T1000 (cell line): ENCODE measurements at places on chromosomes 12 and 14.

DNA sequence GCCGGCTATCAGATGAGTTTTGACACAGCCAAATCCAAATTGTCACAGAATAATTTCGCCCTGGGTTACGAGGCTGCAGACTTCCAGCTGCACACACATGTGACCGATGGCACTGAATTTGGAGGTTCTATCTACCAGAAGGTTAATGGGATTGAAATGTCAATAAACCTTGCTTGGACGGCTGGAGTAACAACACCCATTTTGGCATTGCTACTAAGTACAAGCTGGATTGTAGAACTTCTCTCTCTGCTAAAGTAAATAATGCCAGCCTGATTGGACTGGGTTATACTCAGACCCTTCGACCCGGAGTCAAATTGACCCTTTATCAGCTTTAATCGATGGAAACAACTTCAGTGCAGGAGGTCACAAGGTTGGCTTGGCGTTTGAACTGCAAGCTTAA is 100.2 kb upstream of the EVL start:
- no peak for DNase-seq

DNA sequence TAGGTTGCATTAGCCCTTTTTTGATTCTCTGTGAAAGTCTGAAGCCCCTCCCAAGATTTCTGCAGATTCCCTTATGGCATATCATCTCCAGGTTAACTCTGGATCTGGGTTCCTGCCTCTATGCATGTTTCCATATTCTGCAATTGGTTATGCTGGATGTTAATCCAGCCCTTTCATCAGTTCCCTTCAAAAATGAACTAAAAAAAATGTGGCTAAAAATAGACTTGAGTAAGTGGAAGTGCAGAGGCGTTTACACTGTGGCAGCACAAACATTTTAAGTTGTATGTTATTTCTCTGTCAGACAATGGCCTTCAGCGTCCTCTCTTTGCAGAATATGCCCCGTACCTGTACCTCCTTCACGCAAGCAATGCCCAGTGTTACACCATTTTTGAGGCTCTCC is 11.4 kb downstream of the MGST1 start:
- no peak for DNase-seq

DNA sequence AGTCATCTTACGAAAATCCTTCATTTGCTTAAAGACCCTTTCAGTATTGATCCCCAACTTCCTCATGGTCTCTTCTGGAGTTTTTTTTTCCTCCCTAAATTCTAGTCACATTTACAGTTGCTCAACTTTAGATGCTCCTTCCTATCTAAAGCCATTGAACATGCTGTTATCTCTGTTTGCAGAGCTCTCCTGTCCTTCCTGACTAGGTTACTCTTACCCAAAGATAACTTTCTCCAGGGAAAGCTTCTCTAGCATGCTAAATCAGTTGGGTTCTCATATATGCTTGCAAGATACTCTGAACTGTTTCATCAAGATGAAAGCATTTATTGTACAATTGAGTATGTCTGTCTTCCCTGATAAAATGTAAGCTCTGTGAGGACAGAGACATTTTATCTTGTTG is 1.8 kb upstream of the RAB21 start:
- DNase-seq, result no peak

GRCh38 chr12:117582135-117582784 is 220.8 kb upstream of the NOS1 start:
- no peak for DNase-seq

DNA sequence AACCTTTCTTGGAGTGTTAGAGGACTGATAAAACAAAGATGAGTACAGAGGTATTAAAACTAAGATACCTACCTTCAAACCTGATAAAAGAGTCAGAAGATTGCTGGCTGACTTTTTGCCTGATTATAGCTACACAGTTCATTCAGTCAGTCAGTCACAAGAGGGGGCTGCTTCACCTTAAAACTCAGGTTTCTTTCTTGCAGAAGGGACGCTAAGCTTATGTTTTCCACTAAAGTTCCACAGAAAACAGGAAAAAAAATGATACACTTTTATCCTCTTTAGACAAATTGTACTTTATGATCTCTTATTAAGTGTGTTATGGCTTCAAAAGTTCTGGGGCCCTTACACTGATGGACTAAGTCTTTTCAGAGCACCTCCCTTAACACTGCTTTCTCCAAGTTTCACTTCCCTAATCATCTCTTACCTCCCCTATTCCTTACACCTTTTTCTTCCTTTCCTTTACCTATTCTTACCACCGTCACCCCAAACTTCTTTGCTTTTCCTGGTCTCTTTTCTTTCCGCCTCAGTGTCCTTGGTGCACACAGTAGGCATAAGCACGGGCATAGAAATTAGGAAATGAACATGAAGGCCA is 448.7 kb upstream of the OR4E1 start:
- no peak for DNase-seq

GRCh38 chr12:83186419-83186818 is 499.7 kb downstream of the TMTC2 start:
- DNase-seq, result no peak

DNA sequence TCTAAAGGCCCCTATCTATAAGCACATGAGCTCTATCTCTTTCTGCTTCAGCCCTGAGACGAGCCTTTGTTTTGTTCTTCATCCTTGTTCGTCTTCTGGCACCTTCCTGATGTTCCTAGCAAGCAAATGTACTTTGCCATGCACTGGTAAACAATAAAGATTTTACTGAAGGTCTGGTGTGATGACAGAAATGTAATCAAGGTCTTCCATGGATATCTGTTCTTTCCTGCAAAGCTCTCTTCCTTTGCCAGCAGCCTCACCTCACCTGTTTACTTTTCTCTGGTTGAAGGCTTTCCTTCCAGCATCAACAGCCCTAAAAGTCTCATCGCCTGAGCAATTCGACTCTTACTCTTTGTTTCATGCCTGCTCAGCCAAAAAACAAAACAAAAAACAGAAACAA is 330.3 kb downstream of the PCNX1 start:
- no peak for DNase-seq

GRCh38 chr12:94717108-94717507 is 66.8 kb upstream of the TMCC3 start:
- no peak for DNase-seq

- DNase-seq, result no peak
Measured at GRCh38 chr14:51028361-51028760, 66.5 kb downstream of the TRIM9 start.

- DNase-seq, result no peak
Measured at GRCh38 chr12:127533353-127533752, 733.6 kb upstream of the TMEM132C start.

GRCh38 chr12:76591476-76591875 is 31.9 kb upstream of the OSBPL8 start:
- DNase-seq, result no peak

- no peak for DNase-seq
Measured at GRCh38 chr12:1531153-1531653, 63.2 kb downstream of the FBXL14 start.

DNA sequence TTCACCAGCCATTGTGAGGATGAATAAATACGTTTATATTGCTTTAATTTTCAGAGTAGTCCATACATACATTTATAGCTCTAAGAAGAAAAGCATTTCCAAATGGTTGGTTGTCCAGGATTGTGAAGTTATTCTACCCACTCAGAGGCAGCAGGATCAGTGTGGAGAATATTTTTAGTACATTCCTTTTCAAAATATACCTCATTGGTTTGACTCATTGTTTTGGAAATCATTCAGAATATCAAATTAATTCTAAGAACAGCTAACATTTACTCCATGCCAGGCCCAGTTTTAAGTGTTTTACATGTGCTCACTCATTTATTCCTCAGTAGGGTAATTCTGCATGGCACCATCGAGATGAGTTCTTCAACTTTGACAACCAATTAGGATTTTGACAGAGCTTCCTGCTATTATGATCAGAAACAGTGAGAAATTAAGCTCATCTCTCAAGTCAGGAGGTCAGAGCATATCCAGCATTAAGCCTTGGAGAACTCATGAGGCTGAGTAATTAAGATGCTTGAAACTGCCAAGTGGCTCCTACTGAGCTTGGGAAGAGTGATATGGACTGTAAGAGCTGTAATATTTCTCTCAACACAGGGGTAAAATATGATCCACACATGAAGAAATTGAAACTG is 153.3 kb upstream of the CLEC14A start:
- DNase-seq, result no peak

DNA sequence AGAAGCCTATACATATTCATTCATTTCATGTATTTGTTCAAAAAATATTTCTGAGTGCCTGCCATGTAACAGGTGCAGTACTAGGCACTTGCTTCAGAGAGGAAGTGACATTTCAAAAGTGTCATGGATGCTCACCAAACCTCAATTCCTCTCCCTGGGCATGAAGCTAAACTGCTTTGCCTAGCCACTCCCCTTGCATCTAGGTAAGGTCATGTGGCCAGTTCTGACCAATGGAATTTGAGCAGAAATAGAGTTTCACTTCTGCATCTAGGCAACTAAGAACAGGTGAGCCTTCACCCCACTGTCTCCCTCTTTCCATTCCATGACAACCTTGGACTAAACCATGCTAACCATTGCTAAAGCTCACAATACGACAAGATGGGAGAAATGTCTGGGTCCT is 27.6 kb downstream of the TC2N start:
- DNase-seq, result no peak

- no peak for DNase-seq
Measured at GRCh38 chr12:124616394-124617221, 49.2 kb upstream of the NCOR2 start.

DNA sequence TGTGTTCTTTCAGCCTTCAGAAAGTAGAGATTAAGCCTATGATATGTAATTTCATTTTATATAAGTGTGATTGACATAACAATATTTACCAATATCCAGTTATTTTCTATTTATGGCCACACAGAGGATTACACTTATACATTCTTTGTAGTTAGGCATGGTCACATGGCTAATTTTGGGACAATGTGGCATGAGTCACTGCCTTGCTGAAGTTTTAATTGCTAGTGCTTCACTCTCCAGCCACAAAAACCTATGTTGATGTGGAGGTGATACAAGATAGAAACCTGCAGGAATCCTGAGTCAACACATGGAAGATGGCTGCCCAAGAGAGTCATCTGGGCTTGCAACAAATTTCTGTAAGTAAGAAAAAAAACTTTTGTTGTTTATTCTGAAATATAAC is 17.0 kb downstream of the CLEC14A start:
- DNase-seq, result no peak

GRCh38 chr12:113422886-113423669 is 898 bp downstream of the SDSL start:
- DNase-seq, result no peak

DNA sequence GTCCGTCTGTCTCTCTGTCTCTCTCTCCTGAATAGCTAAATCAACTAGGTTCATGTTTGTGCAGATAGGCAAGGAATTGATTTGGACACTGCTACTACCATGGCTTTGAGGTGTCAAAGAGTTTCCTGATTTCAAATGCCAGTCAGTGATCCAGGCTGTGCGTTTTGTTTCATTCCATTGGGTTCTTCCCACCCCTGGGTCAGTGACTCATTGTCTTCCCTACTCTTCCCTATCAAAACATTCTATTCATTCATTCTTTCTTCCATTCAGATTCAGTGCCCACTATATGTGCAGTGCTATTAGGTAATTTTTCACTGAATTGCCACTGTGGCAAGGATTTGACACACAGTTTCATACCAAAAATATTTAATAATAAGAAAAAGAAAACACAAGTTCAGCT is 50.4 kb downstream of the RPH3A start:
- DNase-seq, result no peak

GRCh38 chr12:10363658-10363913 is 26.3 kb downstream of the KLRK1 start:
- DNase-seq, result no peak

GRCh38 chr12:28489246-28489645 is 299.0 kb downstream of the CCDC91 start:
- no peak for DNase-seq

- no peak for DNase-seq
Measured at GRCh38 chr12:114221957-114222630, 183.8 kb downstream of the TBX5 start.

GRCh38 chr12:116423094-116423493 is 136.1 kb upstream of the MAP1LC3B2 start:
- no peak for DNase-seq

- DNase-seq, result no peak
Measured at GRCh38 chr14:54465654-54466053, 23.1 kb downstream of the GMFB start.

- peak; percentile 39 for DNase-seq
Measured at GRCh38 chr12:105741786-105742566, 396.8 kb downstream of the NUAK1 start.

- no peak for DNase-seq
Measured at GRCh38 chr14:39673270-39673711, 241.1 kb upstream of the FBXO33 start.

GRCh38 chr12:110640275-110641025 is 26.5 kb downstream of the TCTN1 start:
- no peak for DNase-seq

DNA sequence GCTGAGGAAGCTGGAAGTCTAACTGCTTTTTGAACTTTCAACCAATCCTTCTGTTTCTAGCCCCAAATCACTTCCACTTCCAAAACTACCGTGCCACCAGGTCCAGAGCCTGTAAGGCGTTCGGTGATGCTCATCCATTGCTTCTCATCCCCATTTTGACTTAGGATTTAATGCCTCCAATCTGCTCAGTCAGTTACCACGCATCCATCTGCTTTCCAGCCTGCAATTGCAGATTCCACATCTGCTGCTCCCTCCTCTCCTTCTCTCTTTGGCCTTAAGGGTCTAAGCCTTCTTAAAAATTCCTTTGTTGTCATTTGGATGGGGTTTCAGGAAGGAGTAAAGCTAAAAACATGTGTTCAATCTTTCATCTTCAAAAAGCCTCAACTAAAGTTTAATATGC is 74.7 kb downstream of the TUNAR start:
- no peak for DNase-seq

GRCh38 chr12:22539055-22539454 is 5.3 kb downstream of the C2CD5 start:
- no peak for DNase-seq

GRCh38 chr14:49966304-49966809 is 73.5 kb downstream of the ARF6 start:
- no peak for DNase-seq

DNA sequence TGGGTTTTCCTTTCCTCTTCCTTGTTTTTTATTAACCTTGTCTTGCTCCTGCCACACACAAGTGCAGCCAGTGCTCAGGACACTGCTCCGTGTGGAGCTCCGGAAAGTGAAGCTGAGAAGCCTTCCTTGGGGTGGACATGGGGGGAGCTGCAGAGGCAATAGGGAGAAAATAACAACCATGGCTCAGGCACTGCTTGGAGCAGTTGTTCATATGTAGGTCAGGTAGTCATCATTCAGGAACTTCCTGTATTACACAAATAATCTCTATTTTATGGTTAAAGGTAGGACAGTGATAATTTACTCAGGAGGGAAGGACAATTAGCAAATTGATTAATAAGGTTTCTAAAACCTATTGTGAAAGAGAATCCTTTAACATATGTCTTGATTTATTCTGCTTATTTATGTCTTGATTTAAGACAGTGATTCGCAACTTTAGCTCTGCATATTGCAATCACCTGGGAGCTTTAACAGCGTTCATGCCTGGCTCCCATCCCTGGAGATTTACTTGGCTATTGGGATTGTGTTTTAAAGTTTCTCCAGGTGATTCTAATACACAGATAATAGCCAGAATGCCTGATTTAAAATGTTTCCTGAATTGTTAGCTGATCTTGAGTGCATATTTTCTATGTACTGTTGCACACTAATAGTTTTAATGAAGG is 92.1 kb downstream of the ETV6 start:
- no peak for DNase-seq

- no peak for DNase-seq
Measured at GRCh38 chr12:61282790-61283575, 977.2 kb upstream of the USP15 start.
